Esophagus muscularis mucosa (tissue), 4 donors: ENCODE measurements at places on chromosomes 1 and 21. TPM values are rescaled to one million over a fixed set of nuclear protein-coding genes. Genes with fewer than 3 reads are reported as not detected.

- H3K4me1 ChIP-seq: no peaks in the 10 kb centered on the region
- no peak for DNase-seq
- no peak overlapping the region for H3K4me3 ChIP-seq
Measured at GRCh38 chr1:2864203-2864905, 62.9 kb upstream of the TTC34 start.

The IVL gene
- total RNA-seq: not detected

The PTGS2 gene
- 18.6 TPM for total RNA-seq

DNA sequence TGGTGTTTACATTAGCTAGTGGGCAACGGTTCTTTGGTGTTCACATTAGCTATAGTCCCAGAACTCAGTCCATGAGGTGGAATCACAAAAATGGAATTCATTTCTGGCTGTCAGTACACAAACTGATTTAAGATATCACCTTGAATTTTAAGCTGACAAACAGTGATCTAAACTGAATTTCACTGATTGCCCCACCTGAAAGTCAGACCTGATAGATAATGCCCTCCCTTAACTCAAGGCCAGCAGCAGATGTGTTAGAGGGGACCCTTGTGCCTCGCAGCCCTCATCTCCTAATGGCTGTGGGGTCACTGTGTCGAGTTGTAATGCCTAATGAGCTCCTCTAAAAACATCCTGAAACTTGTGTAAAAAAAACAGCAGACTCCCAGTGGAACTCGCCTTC, 8.6 kb downstream of the ARF1 start:
- H3K36me3 ChIP-seq: peaks cover 4% of the 10 kb centered on the region
- H3K4me1 ChIP-seq: peaks cover 88% of the 10 kb centered on the region
- DNase-seq: no peak
- no peak overlapping the region for H3K4me3 ChIP-seq

DNA sequence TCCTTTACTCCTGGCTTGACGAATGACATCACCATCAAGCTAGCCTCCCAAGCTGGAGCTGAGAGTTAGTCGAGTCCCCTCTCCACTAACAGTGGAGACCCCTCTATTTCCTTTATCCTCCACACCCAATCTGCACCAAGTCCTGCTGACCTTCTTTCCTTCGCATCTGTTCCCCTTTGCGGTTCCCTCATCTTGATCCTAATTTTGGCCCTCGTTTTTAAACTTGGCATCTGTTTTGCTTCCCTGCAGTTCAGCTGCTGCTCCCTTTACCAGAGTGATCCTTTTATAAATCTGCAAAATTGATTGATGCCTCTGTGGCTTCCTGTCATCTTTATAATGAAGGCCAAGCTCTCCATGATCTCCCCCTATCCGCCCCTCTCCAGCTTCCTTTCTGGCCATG, 49.0 kb upstream of the TSPAN2 start:
- no peak for DNase-seq
- no peak overlapping the region for H3K4me3 ChIP-seq
- H3K36me3 ChIP-seq: no peaks in the 10 kb centered on the region
- H3K27me3 ChIP-seq: peaks cover 3% of the 10 kb centered on the region

DNA sequence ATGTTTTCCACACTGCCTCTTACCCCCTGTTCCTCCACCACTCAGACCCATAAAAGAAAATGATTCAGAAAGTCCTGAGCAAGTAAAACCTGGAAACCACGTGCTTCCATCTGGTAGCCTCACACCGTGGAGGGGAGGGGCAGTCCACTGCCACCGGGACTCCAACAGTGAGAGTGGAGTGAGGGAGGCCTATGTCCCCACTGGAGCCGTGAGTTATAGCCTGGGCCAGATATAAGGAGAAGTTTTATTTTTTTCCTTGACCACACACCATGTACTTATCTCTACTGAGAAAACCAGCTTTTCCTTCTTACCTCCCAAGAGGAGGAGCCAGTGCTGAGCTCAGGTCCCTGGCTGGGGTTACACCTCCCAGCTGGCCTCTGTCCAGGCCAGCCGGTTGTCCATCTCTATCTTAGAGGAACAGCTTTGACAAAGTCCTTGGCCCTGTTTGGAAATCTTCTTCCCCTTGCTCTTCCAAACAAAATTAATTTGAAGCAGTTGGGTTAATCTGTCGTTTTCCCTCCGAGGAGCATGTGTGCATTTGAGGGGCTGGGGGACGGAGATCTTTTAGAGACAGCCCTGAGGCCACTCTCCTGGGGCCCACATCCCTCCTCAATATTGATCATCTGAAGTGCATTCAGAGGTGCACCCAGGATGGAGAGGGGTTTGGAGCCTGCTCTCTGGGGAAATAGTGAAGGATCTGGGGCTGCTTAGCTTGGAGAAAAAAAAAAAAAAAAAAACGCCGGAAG, 49.1 kb upstream of the SERBP1 start:
- H3K27ac ChIP-seq: no peak overlapping the region
- H3K4me1 ChIP-seq: peaks cover 5% of the 10 kb centered on the region
- no peaks in the 10 kb centered on the region for H3K36me3 ChIP-seq
- no peak for DNase-seq
- no peaks in the 10 kb centered on the region for H3K27me3 ChIP-seq
- no peak overlapping the region for H3K4me3 ChIP-seq

DNA sequence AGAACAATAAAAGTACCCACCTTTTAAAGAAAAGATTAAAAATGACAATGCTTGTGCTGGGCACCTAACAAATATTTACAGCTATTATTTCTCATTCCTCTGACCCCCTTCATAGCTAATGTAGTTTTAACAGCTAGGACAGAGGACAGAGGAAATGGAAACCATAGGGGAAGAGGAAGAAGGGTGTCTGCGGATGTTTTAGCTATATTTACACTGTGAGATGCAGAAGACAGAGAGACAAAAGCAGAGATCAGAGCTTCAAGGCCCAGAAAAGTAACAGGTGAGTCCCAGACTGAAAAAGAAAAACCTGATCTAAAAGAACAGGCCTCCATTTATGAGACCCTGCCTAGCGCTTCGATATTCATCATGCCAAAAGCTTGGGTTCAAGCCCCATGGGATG, 72.0 kb downstream of the ZNF281 start:
- H3K4me3 ChIP-seq: no peak overlapping the region
- no peaks in the 10 kb centered on the region for H3K4me1 ChIP-seq

The FCRL3 gene
- not detected for total RNA-seq

GRCh38 chr1:236590553-236591150, 13.7 kb downstream of the HEATR1 start:
- no peak overlapping the region for H3K4me3 ChIP-seq
- H3K36me3 ChIP-seq: peaks cover 74% of the 10 kb centered on the region
- H3K27me3 ChIP-seq: no peaks in the 10 kb centered on the region
- DNase-seq: no peak
- no peak overlapping the region for H3K27ac ChIP-seq
- H3K4me1 ChIP-seq: no peaks in the 10 kb centered on the region

DNA sequence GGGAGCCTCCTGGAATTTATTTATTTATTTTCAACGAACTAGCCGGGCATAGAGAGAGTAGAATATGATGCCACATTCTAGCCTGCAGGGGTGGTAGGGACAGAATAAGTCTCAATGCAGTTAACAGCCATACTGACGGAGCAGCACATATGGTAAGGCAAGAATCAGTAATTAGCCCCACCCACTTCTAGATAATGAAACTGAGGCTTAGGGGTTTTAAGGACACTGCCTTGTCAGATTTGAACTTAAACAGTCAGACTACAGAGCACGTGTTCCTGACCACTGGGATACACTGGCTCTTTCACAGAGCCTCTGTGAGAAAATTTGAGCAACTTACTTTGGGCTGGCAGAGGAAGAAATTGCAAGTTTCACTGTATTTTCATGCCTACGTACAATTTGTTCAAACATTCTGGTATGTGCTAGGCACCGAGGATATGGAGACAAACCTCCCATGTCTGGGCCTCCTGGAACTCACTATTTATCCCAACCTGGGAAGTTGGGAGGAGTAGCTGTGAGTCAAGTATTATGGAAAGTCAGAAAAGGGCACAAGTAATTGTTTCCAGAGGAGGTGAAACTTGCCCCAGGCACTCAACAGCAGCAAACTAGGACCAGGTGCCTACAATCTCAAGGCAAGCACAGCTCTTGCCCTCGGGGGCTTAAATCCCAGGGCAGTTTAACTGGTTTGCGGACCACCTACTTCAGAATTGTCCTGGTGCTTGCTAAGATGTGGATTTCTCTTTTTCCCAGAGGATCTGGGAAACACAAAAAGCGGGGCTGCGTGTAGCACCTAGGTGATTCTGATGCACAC, 1.6 kb upstream of the CLIC4 start:
- no peaks in the 10 kb centered on the region for H3K27me3 ChIP-seq
- no peak overlapping the region for H3K4me3 ChIP-seq
- no peak for DNase-seq
- no peaks in the 10 kb centered on the region for H3K36me3 ChIP-seq

The C1orf53 gene
- total RNA-seq: 5.4 TPM

DNA sequence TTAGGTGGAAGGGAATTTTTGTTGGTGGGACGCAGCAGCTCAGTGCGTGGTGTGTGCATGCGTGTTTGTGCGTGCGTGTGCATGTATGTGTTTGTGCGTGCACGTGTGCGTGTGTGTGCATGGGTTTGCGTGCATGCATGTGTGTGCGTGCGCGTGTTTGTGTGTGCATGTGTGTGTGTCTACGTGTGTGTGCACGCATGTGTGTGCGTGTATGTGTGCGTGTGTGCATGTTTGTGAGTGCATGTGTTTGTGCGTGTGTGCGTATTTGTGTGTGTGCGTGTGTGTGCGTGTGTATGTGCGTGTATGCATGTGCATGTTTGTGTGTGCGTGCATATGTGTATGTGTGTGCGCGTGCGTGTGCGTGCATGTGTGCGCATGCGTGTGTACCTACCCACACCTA, 20.2 kb downstream of the ATP5PO start:
- no peaks in the 10 kb centered on the region for H3K27me3 ChIP-seq
- DNase-seq: no peak
- H3K27ac ChIP-seq: no peak overlapping the region
- H3K4me3 ChIP-seq: no peak overlapping the region
- H3K36me3 ChIP-seq: peaks cover 3% of the 10 kb centered on the region

DNA sequence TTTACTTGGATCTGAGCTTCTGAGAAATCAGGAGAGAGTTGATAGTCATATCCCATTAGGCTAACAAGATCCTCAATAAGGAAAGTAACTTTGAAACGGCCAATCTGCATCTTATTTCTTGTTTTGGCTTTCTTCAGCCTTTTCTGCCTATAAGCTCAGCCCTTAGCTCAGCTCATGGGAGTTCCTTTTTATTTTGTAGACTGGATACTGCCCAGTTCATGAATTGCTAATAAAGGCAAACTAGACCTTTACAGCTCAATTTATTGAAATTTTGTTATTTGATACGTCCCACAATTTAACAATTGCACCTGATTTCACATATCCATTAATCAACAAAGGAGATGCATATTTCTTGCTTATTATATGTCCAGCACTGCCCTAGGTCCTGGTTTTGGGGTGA, 22.7 kb downstream of the NENF start:
- H3K4me3 ChIP-seq: no peak overlapping the region
- no peak for DNase-seq

- H3K36me3 ChIP-seq: no peaks in the 10 kb centered on the region
- peaks cover 1% of the 10 kb centered on the region for H3K4me1 ChIP-seq
- peak; percentile 50 for DNase-seq
Measured at GRCh38 chr1:232221802-232222499, 408.0 kb downstream of the SIPA1L2 start.

The CNR2 gene
- total RNA-seq: not detected

DNA sequence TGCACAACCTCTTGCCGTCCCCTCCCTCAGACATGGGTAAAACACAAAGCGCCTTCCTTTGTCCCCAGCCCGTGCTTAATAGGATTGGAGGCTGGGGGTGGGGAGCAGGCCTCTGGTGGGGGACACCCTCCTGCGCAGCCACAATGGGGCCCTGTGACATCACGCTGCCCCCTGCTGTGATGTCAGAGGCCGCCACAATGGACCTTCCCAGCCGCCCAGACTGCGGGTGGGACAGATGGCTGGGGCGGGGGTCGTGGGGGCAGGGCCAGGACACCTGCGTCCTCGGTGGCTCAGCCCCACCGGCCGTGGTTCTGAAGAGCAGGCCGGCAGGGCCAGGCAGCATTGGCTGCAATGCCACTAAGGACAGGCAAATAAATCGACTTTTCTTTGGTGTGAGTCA, 39.9 kb downstream of the EPHA2 start:
- H3K4me1 ChIP-seq: peaks cover 4% of the 10 kb centered on the region
- no peaks in the 10 kb centered on the region for H3K27me3 ChIP-seq
- no peak overlapping the region for H3K27ac ChIP-seq
- DNase-seq: no peak
- H3K36me3 ChIP-seq: no peaks in the 10 kb centered on the region

- H3K36me3 ChIP-seq: no peaks in the 10 kb centered on the region
- no peaks in the 10 kb centered on the region for H3K4me1 ChIP-seq
- no peak overlapping the region for H3K27ac ChIP-seq
- DNase-seq: no peak
Measured at GRCh38 chr1:36658838-36659237, 176.1 kb upstream of the CSF3R start.

The OR2T8 gene
- not detected for total RNA-seq

The GJA4 gene
- total RNA-seq: 41.0 TPM

- H3K36me3 ChIP-seq: peaks cover 50% of the 10 kb centered on the region
- H3K4me3 ChIP-seq: no peak overlapping the region
- H3K4me1 ChIP-seq: no peaks in the 10 kb centered on the region
- no peaks in the 10 kb centered on the region for H3K27me3 ChIP-seq
Measured at GRCh38 chr1:151693057-151693651, 23.4 kb downstream of the CELF3 start.

The RAB7B gene
- total RNA-seq: 2.5 TPM

The SYPL2 gene
- total RNA-seq: 3.3 TPM

DNA sequence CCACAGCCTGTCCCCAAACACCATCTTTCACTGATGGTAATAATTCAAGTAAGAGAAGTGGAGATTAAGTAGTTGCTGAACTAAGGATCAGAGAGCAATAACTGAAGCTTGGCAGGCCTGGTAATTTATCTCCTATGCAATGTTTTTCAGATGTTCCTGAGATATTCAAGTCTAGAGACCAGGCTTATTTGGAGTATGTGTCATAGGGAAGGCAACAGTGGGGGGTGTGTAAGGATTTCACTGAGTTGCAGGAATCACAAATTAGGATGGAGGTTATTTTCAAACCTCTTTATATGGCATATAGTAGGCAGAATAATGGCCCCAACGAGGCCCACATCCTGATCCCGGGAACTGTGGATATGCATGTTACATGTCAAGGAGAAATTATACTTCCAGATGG, 171.7 kb downstream of the KCNJ6 start:
- H3K27ac ChIP-seq: no peak overlapping the region
- no peak overlapping the region for H3K4me3 ChIP-seq
- no peaks in the 10 kb centered on the region for H3K4me1 ChIP-seq
- no peaks in the 10 kb centered on the region for H3K27me3 ChIP-seq
- H3K36me3 ChIP-seq: no peaks in the 10 kb centered on the region

DNA sequence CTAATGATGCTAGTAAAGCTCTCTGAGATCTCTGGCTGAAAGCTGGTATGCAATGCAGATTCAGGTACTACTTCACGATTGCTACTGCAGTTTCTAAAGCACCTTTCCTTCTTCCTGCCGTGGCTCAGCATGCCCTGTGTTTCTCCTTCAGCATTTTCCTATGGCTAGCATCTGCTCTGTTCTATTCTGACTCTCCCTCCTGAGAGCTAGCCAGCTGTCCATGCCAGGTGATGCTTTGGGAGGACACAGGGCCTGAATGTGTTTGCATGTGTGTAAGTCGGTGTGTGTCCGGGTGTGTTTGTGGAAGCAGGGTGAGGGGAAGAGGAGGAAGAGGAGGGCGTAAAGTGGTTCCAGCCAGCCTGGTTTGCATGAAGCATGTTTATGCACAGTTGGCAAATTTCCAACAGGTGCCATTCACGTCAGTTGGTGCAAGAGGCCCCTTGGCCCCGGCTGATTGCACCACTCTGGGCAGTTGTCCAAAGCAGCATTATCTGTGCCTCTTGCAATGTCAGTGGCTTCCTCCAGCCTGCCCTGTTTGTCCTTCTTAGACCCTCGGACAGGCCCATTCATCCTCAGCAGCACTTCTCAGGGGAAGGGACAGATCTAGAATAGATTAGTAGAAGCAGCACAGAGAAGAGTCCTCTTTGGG, 433.3 kb downstream of the DISC1 start:
- no peak for DNase-seq
- no peak overlapping the region for H3K27ac ChIP-seq
- no peak overlapping the region for H3K4me3 ChIP-seq
- no peaks in the 10 kb centered on the region for H3K27me3 ChIP-seq
- no peaks in the 10 kb centered on the region for H3K4me1 ChIP-seq
